ENCODE measurements at places on chromosomes 3 and 15. TPM values are rescaled to one million over a fixed set of nuclear protein-coding genes. Genes with fewer than 3 reads are reported as not detected.

ATP2B2 gene
- not detected for total RNA-seq

SERINC4 gene
- total RNA-seq: 0.10 TPM

TP53BP1 gene
- 20.0 TPM for total RNA-seq

CACNA1D gene
- 0.49 TPM for total RNA-seq

MSL2 gene
- 7.6 TPM for total RNA-seq

Data from A549 treated with RU486 at 1 μM for 4 hours (cell line).